ENCODE measurements at places on chromosomes 2 and 18. TPM values are rescaled to one million over a fixed set of nuclear protein-coding genes. Genes with fewer than 3 reads are reported as not detected.

- no peak overlapping the region for H3K4me3 ChIP-seq
- H3K27me3 ChIP-seq: no peaks in the 10 kb centered on the region
- H3K36me3 ChIP-seq: peaks cover 75% of the 10 kb centered on the region
- no peak for DNase-seq
Observed at GRCh38 chr2:24815171-24815570, 21.9 kb downstream of the CENPO start.

GRCh38 chr18:60746919-60747318, 374.3 kb upstream of the MC4R start:
- 0 out of 2 replicates have a peak, but pooled peaks cover 2% of the 10 kb centered on the region for H3K27me3 ChIP-seq
- no peak overlapping the region for H3K27ac ChIP-seq
- H3K36me3 ChIP-seq: no peaks in the 10 kb centered on the region
- no peak for DNase-seq
- no peaks in the 10 kb centered on the region for H3K4me1 ChIP-seq
- H3K4me3 ChIP-seq: no peak overlapping the region

- DNase-seq: no peak
- H3K27ac ChIP-seq: peak overlapping the region; percentile 85
- H3K36me3 ChIP-seq: peaks cover 32% of the 10 kb centered on the region
- H3K4me3 ChIP-seq: no peak overlapping the region
- peaks cover 87% of the 10 kb centered on the region for H3K4me1 ChIP-seq
Observed at GRCh38 chr2:235024931-235025773, 73.3 kb downstream of the SH3BP4 start.

Gene HOXD10
- not detected for total RNA-seq

Data from SJSA1 (cell line).